ENCODE measurements at places on chromosomes 1 and 21.

- DNase-seq, result no peak
These were observed 1.1 kb upstream of the SLC2A5 start for GRCh38 chr1:9070486-9070885.

DNA sequence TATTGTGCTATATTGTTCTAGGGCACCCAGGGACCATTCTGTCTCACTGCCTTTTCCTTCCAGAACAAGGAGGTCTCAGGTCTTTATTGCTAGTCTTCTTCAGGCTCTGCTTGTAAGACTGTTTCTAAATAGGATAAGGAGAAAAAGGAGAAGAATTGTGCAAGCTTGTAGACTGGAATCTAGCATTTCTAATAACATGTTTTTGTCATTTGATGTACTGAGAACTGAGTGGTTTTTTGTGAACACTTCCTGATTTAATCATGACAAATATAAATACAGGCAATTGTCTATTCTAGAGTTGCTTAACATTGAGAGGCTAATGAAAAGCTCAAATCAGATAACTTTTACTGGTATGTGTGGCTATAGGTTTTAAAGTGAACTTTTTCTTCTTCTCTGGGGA is 77.6 kb downstream of the CLIC4 start:
- DNase-seq, result no peak

- DNase-seq, result no peak
These were observed 101.5 kb upstream of the CSF3R start for GRCh38 chr1:36583980-36584782.

DNA sequence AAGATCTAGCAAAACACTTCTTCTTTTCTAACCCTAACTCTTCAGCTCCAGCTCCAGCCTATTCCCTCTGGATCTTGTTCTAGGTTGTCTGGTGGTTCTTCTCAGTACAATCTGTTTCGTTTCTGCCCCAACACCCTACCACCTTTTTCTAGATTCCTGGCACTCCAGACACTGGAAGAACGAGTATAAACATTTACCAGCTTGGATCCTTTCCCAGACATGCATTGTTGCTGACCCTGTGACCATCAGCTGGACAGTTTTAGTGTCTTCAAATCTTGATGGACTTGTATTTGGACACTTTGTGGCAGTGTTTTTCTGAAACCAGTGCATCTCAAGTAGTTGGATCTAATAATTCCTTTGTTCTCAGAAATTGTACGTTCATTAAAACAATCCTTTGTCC is 30.6 kb upstream of the CACNA1E start:
- DNase-seq, result no peak

- no peak for DNase-seq
These were observed 67.4 kb downstream of the LUZP1 start for GRCh38 chr1:23101101-23101827.

GRCh38 chr1:219500327-219500897 is 112.5 kb downstream of the ZC3H11B start:
- DNase-seq, result no peak

DNA sequence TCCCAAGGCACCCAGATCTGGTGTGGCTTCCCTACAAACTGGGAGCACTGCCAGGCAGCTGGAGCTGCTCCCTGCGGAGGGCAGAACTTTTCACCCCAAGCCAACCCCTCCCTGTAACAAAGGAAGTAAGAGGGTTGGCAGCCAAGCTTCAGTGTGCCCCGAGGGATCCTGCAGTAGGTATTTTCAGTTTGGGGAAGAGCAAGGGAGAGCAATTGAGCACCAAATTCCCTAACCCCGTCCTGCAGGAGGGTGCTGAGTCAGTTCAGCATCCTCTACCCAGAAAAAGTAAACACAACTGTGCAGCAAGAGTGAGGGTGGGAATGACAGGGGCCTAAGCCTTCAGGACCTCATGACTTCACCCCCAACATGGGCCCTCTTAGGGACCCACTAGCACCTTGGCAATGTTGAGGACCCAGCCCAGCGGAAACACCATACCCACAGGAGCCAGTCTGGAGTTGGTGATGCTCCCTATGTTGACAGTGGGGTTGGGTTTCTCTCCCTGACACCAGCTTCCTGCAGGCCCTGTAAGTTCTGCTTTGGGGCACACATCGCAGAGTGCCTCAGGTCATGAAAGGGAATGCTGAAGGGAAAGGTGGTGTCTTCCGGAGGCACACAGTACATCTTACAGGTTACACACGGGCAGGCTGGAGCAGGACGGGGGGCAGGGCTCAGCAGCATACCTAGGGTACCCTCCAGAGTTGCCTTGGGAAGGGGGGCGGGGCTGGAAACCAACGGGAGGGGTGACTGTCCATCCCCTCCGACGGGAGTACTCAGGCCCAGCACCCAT is 14.8 kb downstream of the SH3BP5L start:
- DNase-seq, result no peak

DNA sequence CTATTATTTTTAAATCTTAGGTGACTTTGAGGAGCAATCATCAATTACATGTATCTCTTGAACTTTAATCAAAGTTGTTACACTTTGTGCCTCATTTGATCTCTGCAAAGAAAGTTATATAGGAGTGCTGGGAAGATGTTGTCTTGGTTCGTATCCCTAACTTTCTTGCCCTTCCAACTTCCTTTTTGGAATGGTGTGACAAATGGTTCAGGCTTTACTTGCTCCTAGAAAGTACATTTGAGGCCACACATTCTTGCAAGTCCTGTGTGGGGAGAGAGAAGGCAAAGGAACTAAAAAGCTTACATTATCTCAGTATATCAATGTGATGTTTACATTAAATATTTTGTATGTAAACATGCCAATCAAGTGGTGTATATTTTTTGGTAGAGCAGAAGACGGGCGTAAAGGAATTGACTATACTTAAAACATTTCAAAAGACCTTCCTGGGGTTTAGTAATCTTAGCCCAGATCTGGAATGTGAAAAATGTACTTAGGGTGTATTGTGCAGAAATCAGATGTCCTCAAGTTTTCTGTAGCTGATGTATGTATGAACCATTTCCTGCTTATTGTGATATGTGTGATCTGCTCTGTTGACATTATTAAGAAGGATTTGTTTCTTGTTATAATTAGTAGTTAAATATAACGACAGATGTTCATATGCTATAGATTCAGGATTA is 59.2 kb downstream of the USP25 start:
- DNase-seq, result no peak

GRCh38 chr1:27068922-27069321 is 56.3 kb upstream of the TENT5B start:
- DNase-seq, result no peak

- no peak for DNase-seq
These were observed 2.9 kb downstream of the MTARC1 start for GRCh38 chr1:220789532-220790147.

GRCh38 chr21:39674801-39675200 is 62.1 kb downstream of the B3GALT5 start:
- no peak for DNase-seq

- DNase-seq, result no peak
These were observed 5.2 kb upstream of the HPCAL4 start for GRCh38 chr1:39696448-39696847.

GRCh38 chr1:3983181-3983580 is 83.1 kb upstream of the C1orf174 start:
- no peak for DNase-seq

- DNase-seq, result no peak
These were observed 10.2 kb downstream of the SLC5A9 start for GRCh38 chr1:48232722-48233121.

DNA sequence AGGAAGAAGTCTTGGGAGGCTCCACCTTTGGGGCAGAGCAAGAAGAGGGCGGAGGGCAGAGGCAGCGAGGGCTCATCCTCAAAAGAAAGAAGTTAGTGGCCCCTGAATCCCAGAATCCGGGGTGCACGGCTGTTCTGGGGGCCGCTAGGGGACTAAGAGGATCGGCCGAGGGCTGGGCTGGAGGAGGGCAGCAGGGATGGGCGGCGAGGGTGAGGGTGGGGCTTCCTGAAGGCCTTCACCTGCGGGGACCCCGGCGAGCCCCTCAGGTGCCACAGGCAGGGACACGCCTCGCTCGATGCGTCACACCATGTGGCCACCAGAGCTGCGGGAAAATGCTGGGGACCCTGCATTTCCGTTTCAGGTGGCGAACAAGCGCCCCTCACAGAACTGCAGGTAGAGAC is 23.9 kb downstream of the COL6A1 start:
- DNase-seq, result no peak

DNA sequence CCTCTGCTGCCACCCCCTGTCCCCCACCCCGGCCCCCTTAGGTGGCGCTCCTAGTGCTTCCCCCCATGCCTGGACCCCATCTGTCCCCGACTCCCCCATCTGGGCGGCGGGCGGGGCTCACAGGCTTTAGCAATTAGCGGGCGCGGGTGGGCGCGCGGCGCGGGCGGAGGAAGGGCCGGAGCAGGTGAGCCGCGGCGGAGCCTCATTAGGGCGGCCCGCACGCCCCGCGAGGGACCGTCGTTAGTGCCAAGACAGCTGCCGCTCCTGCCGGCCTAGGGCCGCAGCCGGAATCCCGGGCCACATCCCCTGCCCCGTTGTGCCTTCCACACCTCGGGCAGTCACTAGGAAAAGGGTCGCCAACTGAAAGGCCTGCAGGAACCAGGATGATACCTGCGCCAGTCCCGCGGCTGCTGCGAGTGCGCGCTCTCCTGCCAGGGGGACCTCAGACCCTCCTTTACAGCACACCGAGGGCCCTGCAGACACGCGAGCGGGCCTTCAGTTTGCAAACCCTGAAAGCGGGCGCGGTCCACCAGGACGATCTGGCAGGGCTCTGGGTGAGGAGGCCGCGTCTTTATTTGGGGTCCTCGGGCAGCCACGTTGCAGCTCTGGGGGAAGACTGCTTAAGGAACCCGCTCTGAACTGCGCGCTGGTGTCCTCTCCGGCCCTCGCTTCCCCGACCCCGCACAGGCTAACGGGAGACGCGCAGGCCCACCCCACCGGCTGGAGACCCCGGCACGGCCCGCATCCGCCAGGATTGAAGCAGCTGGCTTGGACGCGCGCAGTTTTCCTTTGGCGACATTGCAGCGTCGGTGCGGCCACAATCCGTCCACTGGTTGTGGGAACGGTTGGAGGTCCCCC is 7.6 kb downstream of the OLIG2 start:
- DNase-seq, result no peak

- no peak for DNase-seq
These were observed 14.1 kb downstream of the HIPK1 start for GRCh38 chr1:113943028-113943811.

- peak; percentile 81 for DNase-seq
These were observed 12.9 kb downstream of the PLA2G2F start for GRCh38 chr1:20151906-20152598.

DNA sequence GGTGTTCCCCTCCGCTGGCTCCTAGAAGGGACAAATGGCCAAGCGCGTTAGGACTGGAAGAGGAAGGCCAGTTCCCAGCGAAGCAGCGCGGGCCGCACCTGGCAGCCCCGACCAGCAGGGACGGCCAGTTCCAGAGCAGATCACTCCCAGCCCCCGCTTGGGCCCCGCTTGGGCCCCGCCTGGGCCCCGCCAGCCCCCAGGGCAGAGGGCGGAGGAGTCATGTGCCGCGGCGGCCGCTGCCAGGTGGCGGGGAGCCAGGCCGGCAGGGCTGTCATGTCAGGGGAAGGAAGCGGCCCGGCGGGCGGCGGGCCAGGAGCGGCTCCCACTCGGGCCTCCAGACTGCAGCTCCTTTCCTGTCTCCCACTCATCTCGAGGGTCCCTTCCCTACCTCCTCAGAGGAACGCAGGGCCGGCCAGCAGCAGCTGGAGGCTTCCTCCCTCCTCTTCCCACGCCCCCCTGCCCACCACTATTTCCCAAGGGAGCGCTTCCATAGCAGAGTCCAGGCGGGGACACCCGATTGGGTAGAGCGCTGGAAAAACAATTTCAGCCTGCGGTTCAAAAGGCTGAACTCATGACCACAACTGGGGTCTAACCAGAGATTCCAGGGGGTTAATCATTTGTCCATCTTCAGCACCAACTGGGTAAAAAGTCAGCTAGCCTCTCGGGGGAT is 16.5 kb downstream of the ZNF697 start:
- no peak for DNase-seq

- DNase-seq, result no peak
These were observed at the start of gene NHLH1 for GRCh38 chr1:160366731-160367515. NHLH1 (plus strand) TSS chr1:160367071; CDS start chr1:160370732, 3,661 bp downstream.

DNA sequence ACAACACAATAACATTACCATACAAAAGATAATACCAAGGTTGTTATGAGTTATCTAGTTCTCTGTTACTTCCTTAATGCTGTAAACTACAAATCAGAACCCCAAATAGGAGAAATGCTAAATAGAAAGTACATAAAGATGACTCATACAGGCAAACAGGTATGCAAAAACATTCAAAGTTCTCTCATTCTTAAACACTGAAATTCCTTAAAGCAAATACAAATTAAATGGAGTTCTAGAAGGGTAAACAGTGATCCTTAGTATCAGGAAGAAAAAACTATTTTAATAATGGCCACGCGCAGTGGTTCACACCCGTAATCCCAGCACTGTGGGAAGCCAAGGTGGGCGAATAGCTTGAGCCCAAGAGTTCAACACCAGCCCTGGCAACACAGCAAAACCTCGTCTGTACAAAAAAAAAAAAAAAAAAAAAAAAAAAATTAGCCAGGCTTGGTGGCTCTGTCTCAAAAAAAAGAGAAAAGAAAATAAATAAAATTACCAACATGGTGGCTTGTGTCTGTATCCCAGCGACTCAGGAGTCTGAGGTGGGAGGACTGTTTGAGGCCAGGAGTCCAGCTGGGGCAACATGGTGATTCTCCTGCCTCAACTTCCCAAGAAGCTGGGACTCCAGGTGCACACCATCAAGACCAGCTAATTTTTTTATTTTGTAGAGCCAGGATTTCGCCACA is 17.5 kb downstream of the FBXO42 start:
- no peak for DNase-seq

DNA sequence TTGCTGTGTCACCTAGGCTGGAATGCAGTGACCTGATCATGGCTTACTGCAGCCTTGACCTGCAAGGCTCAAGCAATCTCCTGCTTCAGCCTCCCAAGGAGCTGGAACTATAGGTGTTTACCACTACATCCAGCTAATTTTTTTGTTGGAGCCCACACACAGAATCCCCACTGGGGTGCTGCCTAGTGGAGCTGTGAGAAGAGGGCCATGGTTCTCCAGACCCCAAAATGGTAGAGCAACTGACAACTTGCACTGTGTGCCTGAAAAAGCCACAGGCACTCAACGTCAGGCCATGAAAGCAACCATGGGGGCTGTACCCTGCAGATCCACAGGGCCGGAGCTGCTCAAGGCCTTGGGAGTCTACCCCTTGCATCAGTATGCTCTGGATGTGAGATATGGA is 39.1 kb upstream of the PTPRC start:
- DNase-seq, result no peak

- DNase-seq, result peak; percentile 42
These were observed 18.2 kb upstream of the FCGR2A start for GRCh38 chr1:161486806-161487741.

- no peak for DNase-seq
These were observed 444.2 kb downstream of the SETD4 start for GRCh38 chr21:35616090-35616489.

- no peak for DNase-seq
These were observed 55.5 kb downstream of the TLR5 start for GRCh38 chr1:223087291-223088255.
